NCI-H446 (cell line): ENCODE measurements at places on chromosomes 3 and 15.

GRCh38 chr3:4995500-4996053, 16.3 kb downstream of the BHLHE40 start:
- no peak for DNase-seq

GRCh38 chr3:138491971-138492370, 57.6 kb downstream of the ESYT3 start:
- no peak for DNase-seq

DNA sequence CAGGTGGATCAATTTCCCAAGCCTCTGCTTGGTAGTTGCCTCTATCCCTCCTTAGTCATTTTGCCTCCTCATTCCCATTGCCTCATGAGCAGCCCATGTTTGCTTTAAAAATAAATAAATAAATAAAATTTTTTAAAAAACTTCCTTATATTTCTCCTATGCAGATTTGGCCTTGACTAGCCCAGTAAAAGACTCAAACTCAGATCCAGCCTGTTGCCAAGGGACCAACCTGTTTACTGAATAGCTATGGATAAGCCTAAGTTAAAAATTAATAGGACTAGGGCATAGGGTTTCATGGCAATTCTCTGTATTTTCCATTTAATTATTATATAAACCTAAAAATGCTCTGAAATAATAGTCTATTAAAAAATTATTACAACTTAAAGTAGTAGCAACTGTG, 384.4 kb downstream of the RSL24D1 start:
- DNase-seq = no peak

- DNase-seq = no peak
Measured at GRCh38 chr3:139897759-139898158, 37.2 kb upstream of the CLSTN2 start.

DNA sequence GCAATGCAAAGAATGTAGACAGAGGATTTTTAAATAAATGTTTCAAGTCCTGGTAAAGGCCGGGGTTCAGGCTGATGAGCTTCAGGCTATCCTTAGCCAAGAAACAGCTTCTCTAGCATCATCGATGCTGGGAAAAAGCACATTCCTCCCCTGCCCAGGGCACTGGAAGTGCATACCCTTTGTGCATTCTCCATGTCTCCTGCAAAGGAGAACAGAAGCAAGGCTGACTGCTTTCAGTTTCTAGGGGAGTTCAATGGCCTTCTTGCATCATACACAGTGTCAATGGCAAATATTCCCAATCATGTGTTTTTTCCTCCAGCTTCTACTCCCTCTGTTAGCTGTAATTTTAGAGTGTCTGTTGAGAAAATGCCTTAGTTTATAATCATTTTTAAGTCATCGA, 59.9 kb downstream of the GPR176 start:
- DNase-seq = no peak

DNA sequence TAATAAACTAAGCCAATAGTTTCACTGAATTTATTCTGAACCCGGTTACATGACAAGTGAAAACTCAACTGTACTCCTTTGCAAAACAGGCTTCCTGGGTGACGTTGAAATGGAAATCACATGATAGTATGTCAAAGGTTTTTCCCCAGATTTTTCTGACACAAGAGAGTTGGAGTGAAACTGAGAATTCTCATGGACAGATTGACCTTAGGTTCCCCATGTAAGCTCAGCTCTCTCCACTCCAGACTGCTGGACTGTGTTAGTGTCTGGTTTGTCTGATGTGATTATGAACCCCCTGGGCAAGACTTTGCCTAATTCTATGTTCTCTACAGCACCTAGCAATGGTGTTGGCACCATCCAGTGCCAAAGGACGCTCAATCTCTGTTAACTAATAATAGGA, 219.7 kb upstream of the COL8A1 start:
- no peak for DNase-seq
